ENCODE measurements at places on chromosomes 5 and 9.

DNA sequence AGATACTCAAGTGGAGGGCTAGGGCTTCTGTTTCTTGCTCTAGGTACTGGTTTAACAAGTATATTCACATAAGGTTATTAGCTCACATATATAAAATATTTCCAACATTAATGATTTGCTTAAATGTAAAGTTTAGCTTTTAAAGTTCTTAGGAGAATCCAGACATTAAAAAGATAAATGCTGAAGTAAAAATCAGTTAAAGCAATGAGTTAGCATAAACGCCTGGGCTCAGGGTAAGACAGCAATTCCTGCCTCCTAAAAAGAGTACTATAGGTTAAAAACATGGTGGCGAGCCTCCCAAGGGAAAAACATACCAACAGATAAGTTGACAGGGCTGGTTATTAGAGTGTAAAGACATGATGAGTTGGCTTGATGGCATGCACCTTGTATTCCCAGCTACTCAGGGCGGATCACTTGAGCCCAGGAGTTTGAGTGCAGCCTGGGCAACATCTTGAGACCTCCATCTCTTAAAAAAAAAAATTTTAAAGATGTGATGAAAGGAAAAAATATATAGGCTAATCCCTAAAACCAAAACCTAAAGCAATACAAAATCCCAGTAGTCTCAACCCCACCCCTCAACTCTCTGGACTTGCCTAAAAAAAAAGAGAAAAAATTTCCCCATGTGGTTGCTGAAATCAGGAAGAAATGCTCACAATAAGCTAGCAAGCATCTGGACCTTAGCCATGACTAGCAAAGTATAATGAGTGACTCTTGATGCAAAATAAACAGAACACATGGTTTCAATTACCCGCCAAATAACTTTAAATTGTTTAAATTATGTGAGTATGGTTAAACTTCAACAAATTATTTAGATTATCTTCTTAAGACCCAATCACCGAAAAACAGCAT, 3.6 kb downstream of the GOLPH3 start:
- DNase-seq, result no peak

DNA sequence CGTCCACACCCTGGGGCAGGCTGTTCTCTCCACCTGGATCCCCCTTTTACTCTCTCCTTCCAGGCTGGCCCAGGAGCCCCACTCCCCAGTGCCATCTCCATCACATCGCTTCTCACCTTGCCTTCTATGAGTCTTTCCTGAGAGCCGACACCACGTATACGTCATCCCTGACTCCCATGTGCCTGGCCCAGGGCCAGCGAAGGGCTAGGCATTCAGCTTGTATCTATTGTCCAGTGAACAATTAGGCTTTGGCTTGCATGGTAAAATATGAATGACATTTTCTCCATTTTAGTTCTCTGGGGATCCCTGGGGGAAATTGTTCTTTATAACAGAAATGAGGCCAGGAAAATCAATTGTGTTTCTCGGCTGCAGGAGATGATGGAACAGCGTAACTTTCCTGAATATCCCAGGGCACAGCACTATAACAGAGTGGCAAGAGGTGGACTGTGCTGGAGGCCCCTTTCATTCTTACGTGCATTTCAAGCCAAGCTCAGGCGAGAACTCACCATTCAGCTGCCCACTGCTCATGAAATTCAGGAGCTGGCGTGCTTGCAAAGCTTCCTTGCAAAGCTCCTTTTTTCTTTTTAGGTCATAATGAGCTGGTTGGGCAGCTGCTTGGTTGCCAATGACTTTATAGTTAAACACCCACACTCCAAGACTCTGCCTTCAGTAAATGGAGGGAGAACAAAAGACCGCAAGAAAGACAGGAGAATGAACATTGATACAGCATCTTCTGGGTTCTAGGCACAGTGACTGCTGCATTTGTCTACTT, 37.7 kb downstream of the NSG2 start:
- DNase-seq, result no peak

- DNase-seq, result no peak
Measured at GRCh38 chr5:147963948-147964693, 57.8 kb upstream of the C5orf46 start.

DNA sequence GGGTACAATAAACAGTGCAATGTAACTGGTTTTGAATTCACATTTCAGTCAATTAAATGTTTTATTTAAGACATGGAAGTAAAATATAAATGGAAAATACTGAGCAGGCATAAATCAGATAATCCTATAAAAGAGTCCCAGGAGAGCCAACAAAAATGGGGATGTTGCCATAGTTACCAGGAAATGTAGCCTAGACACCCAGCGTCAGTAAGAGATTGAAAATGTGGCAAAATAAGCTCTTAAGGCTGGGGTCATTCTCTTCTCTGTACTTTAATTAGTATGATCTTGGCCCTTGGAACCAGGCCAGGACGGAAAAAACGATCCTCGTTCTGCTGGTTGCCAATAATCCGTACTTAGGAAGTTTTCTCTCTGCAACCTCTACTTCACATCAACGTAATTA, 18.9 kb upstream of the RASEF start:
- no peak for DNase-seq

DNA sequence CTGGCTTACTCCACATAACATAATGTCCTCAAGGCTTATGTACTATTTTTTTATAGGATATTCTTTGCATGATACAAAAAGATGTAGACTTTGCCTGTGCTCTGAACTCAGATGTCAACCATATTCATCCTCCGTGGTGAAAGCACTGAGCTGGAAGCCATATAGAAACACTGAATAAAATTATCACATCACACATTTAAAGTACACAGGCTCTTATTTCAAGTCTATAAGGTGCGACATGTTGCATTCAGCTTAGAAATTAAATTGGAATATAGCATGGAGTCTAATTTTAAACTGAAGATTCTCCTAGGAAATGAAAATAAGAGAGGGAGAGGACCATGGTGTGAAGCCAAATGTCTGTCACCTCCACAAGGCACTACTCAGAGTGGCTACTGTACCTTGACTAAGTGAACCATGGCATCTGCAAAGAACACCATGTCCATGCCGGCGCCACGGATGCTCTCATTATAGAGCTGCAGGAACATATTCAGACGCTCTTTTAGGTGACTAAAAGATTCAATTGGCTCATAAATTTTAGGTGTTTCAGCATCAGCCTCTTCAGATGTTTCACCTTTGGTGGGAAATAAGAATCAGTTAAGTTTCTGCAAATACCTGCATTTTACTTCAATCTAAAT, 158.6 kb downstream of the DNAH5 start:
- no peak for DNase-seq

GRCh38 chr9:86485359-86485758, 131.1 kb upstream of the TUT7 start:
- no peak for DNase-seq

- DNase-seq, result no peak
Measured at GRCh38 chr5:776862-777711, 7.4 kb downstream of the ZDHHC11B start.

DNA sequence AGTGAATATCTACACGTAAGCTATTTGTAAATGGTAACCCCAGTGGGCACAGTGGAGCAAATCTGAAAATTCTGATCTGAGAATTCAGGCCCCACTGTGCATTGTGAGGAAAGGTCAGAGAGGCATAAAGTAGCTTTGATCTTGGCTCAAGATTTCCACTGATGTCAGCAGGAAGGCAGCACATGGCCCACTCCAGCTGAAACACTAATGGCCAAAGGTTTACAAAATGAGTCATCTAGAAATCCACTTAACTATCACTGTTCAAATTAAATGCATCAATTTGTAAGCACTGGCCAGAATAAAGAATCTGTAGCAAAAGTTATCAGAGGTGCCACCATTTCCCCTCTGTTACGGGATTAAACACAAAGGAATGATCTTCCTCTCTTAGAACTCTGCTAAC, 191.6 kb downstream of the C9orf152 start:
- DNase-seq, result no peak

GRCh38 chr5:321726-322251, 275 bp downstream of the AHRR start:
- DNase-seq, result no peak

- DNase-seq, result no peak
Measured at GRCh38 chr5:94945656-94946055, 327.2 kb downstream of the SLF1 start.

- no peak for DNase-seq
Measured at GRCh38 chr9:13083963-13084528, 195.4 kb downstream of the MPDZ start.

GRCh38 chr5:21918451-21918850, 934.7 kb downstream of the CDH12 start:
- DNase-seq, result no peak

DNA sequence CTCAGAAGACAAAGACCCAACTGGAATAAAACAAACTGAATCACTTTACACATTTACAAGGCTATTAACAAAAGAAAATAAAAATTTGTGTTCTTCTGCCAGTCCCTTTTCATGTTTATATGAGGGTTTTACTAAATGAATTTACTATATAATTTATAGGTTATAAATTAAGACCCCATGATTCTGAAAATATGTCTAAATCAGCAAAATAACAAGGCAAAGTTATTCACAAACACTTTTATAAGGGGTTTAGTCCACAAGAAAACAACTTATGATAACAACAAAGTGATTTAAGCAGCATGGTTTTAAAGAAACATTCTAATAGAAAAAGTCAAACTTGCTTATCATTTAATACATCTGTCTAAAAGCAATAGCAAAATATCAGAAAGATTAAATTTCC, 4.9 kb downstream of the MIER3 start:
- no peak for DNase-seq

DNA sequence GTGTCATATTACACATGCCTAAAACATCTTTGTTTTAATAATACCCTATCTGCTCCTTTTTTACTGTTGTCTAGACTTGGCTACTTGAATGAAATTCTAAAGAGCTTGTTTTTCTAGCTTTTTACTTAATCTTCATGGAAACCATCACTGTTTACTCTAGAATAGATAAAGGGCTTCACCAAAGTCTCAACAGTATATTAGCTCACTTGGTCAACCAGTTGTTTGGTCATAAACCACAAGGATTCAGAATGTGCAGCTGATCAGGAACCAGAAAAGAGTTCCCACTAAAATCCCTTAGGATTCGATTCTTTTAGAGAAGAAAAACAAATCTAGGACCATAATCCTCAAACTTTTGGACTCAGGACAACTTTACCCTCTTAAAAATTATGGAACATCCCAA, 38.0 kb downstream of the CDO1 start:
- no peak for DNase-seq

DNA sequence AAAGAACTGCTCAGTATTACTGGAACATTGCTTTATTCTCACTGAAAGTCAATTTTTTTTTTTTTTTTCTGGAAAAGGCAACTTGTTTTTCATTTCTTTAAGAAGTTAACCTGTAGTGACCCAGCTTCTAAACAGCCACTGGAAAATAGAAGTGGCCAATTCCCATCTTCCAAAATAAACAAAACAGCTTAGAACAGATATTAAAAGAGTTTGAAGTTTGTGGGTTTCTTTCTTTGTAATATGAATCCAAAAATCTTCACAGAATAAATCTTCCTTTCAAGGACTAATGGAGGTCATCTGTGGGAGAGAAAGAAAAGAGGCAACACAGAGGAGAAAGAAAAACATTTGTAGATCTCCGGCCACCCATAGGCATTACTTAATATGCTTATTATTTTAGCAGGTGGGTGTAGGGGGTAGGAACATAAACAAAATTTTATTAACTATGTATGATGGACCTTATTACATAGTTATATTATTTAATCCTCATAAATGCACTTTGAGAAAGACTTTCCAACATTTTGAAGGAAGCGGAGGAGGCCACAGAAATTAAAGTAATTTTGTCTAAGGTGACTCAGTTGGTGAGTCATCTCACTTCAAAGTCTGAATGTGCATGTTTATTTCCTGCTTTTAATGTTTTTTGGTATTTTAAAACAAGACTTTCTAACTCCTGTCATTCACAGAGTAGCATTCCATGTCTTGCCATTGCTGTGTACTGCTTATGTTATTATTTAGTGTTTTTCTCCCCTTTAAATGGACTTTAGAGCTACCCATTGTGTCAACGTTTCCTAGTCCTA, 1791.8 kb upstream of the WWC1 start:
- no peak for DNase-seq

DNA sequence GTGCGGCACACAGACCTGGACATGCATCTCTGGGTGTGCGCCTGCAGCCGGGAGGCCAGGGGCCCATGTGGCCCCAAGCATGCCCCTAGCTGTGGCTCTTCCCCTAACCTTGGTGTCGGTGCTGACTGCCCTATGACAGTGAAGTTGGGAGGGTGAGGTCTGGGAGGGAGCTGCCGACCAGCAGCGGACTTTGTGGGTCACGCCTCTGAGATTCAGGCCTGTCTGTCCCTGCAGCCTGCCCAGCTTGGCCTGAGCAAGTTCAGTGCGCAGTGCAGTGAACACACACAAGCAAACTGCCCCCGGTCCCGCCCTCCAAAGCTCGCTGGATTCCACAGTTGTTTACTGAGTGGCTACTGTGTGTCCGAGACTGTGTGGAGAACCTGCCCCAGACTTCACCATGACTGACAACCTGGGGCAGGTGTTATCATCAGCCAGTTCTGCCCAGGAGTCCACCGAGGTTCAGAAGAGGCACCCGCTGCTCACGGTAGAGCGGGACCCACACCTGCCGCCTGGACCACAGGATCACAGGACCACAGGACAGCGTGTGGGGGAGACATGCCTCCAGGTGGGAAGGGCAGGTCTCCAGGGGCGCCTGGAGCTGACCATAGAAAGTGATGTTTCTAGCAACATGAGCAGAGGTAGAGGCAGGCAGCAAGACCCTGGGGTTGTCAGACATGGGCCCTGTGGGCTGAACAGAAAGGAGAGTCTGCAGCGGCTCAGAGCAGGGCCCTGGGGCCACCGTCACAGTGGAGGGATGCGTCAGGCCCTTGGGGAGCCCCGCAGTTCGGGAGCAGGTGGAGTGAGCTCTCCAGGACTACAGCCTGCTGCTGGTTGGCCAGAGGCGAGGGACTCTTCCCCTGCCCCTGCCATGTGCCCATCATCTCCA, 105.1 kb downstream of the PHF2 start:
- DNase-seq, result no peak

GRCh38 chr5:177301503-177302165, 1.9 kb downstream of the RAB24 start:
- no peak for DNase-seq

DNA sequence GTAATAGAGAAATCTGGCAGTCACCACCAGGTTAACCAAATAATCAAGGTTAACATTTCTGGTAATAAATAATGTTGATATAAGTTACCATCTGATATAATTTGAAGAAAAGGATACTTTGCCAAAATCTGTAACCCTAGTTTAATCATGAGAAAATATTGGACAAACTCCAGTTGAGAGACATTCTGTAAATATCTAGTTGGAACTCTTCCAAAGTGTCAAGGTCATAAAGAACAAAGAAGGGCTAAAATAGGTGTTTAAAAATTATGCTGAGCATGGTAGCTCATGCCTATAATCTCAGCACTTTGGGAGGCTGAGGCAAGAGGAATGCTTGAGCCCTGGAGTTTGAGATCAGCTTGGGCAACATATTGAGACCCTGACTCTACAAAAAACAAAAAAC, 253.3 kb downstream of the MRPS30 start:
- no peak for DNase-seq

DNA sequence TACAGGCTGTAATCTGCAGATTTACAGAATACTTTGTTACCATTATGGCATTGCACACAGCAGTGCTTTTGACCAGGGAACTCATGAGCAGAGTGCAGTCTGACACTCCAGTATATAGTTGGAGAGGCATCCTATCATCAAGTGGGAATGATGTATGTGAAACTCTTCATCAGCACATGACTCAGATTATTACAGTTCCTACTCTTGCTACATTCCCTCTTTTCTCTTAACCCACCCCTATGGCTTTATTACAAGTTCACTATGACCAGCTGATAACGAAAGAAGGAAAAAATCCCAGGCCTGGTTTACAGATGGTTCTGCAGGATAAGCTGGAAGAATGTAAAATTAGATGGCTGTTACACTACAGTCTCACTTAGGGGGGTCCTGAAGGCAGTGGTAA, 385.9 kb downstream of the RASEF start:
- DNase-seq, result no peak

GRCh38 chr9:96661711-96662110, 6.6 kb upstream of the PRXL2C start:
- no peak for DNase-seq

Measured in stimulated activated naive CD4-positive, alpha-beta T cell (primary cell).